ENCODE measurements at places on chromosomes 5 and 9.

- DNase-seq: no peak
Observed at GRCh38 chr9:95107976-95108375, 209.5 kb downstream of the FANCC start.

DNA sequence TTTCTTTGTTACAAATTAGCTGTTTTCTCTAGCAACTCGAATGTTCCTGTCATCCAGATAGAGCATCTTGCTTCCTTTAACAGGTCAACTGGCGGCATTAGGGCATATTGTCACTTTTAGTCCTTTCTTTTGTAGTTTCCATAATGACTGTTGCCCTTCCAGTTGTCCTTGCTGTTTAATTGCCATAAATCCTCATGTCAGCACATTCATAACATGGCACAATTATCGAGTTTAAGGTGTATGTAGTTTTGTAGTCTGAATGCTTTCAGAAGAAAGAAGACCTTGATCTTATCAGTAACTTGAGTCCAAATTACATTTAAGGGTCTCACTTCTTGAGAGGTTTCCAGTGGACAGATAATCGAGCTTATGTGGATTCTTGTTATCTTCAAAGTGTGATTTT, 161.7 kb upstream of the CDH12 start:
- DNase-seq: no peak

- peak; percentile 49 for DNase-seq
Observed at GRCh38 chr5:172943283-172943841, 15.9 kb upstream of the RPL26L1 start.

DNA sequence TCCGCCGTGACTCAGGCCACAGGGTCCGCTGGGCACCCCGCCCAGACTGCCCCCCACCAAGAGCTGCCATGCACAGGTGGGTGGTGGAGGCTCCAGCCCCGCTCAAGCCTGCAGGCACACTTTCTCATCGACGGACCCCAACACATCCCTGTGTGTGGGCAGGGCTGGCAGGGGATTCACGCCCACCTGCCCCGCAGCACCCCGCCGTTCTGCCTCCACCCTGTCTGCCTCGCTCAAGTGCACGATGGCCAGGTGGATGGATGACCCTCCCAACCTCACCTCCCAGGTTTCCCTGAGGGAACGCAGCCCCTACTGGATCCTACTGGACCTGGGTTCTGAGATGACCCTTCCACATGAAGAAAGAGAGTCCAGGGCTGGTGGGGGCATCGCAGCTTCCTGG, 26.1 kb upstream of the FCN1 start:
- DNase-seq: no peak

GRCh38 chr9:101791533-101791932, 53.1 kb upstream of the GRIN3A start:
- DNase-seq: no peak

- no peak for DNase-seq
Observed at GRCh38 chr5:134132372-134133187, 18.1 kb downstream of the TCF7 start.

DNA sequence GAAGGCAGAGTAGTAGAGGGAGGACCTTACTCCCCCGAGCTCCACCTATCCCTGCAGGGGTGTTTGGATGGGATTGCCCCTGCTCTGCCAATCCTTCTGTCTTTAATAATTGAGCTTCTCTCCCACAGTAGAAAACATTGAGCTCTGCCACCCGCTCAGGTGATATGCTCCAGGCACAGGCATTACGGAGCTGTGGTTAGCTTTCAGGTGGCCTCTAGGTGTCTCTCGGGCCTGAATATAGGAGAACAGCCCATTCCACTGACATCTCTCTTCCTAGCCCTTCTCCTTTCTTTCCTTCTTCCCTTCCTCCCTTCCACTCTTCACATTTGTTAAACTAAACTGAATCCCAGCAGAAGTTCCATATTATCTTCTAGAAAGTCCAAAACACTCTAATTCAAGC, 203.4 kb downstream of the SYK start:
- no peak for DNase-seq

GRCh38 chr5:79517601-79518000, 3.7 kb upstream of the HOMER1 start:
- DNase-seq: no peak

DNA sequence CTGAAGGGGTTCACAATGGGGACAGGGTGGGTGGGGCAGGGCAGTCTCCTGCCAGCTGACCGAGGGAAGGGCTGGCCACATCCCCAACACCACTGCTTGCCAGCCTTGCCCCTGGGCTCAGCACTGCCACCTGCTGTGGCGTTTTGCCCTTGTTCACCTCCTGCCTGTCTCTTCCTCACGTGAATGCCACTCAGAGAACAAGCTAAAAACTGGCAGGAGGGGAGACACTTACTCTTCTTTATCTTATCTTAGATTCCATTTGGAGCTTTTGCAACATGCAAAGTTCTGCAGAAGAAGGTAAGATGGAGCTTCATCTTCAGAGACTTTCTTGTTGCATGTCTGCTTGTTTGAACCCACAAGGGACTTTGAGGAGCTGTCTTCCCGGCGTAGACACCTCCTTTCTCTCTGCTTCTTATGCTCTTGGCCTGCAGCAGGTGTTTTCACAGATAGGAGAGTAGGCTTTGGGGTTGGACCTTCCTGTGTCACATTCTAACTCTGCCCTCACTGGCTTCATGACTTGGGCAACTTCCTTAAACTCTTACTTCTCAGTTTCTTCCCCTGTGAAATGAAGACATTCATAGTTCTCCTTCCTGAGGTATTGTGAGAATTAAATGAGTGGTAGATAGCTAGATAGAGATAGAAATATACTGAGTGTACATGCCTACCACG, 4.1 kb downstream of the LRSAM1 start:
- DNase-seq: no peak

DNA sequence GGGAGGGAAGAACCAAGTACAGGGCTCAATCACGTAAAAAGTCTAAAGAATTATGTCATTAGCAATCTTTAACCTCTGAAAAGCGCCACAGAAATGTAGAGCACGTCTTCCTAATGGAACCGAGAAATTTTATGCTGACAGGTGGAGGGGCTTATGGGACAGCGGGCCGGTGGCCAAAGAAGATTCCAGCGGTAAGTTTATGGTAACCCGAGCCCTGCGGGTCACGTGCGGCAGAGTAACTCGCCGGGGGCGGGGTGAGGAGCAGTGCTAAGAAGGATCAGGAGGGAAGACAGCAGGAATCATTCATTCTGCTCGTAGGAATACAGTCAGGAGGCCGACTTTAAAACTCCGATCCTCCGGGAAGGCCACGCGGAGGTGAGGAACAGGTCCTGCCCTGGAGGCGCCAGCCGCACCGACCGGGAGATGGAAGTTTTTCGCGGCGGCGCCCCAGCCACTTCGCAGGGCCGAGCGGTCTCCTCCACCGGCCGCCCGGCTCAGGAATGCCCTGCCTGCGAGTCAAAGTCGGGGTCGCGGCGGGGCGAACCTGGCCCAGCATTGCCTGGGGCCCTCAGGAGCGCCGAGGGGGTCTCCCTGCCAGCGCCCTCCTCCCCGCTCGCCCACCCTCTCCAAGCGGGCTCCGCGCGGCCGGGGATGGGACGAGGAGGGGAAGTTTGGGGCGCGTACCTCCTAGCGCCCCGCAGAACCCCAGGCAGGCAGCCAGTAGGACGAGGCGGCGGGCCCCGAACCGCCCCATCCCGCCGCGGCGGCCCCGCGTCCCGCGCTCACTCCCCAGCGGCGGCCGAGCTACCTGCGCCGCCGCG, 101.8 kb downstream of the ESM1 start:
- peak; percentile 51 for DNase-seq

DNA sequence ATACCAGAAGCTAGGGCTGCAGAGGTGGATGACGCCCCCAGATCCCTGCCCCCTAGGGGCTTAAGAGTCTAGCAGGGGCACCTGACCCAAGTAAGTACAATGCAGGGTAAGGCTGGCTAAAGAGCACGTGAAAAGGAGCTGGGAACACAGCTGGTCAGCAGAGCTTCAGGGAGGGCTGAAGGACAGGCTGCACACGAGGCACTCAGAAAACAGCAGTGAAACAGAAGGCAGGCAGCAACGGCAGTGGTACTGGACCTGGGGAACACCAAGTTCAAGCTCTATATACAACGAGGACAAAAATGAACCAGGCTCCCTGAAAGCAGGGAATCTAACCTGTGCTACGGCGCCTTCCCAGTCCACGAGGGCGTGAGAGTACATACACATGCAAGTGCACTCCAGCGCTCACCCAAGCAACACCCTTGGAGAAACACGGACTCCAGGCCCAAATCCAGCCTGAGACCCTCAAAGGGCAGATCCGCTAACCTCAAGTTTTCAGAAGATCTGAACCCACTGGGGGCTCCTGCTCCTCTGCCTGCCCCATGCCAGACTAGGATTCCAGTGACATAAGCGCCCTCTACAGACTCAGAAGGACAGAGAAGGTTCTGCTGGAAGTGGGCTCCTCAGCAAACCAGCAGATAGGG, 57.4 kb downstream of the PSMB7 start:
- no peak for DNase-seq

DNA sequence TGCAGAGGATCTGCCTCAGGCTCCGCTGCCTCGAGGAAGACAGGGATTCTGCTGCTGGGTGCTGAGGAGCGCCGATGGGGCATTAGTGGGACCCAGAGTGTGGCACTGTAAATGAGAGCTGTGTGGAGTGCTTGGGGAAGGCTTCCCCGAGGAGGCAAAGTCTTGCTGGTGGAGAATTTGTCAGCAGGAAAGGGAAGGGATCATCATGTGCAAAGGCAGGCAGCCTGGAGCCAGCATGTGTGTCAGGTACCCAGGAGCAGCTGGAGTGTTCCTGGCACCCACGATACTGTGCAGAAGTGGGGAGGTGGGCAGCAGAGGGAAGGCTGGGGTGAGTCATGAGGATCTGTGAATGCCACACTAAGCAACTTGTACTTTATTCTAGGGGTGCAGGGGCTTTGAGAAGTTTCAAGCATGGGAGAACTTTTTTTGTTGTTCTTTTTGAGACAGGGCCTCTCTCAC, 12.3 kb downstream of the B4GALT7 start:
- DNase-seq: no peak

DNA sequence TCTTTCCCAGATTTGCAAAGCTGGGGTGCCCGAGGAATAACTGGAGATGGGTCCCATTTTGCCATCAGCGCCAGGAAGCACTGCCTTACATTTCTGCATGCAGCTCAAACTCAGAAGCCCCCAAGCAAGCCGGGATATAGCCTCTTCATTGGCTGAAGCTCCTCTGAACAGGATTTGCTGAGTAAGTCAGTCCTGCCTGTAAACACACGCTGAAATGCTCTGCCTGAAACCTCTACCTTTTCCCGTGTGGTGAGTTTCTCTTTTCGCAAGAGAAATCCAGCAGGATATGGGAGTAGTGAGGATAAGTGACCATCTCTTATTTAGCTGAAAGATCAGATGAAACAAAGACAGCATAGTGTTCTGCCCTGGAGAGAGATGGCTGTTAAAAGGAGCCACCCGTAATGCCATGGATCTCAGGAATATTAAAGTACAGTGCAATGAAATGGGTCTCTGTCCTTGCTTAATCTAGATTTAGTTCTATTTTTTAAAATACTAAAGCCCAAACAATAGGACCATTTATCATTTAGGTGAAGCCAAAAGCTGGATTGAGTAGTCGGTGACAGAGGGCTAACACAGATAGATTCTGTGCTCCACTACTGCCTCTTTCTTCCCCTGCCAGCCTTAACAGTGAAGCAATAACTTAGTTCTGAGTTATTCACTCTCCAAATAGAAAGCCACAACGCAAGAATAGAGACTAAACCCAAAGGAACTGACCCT, 177.5 kb upstream of the PPP2R2B start:
- no peak for DNase-seq

DNA sequence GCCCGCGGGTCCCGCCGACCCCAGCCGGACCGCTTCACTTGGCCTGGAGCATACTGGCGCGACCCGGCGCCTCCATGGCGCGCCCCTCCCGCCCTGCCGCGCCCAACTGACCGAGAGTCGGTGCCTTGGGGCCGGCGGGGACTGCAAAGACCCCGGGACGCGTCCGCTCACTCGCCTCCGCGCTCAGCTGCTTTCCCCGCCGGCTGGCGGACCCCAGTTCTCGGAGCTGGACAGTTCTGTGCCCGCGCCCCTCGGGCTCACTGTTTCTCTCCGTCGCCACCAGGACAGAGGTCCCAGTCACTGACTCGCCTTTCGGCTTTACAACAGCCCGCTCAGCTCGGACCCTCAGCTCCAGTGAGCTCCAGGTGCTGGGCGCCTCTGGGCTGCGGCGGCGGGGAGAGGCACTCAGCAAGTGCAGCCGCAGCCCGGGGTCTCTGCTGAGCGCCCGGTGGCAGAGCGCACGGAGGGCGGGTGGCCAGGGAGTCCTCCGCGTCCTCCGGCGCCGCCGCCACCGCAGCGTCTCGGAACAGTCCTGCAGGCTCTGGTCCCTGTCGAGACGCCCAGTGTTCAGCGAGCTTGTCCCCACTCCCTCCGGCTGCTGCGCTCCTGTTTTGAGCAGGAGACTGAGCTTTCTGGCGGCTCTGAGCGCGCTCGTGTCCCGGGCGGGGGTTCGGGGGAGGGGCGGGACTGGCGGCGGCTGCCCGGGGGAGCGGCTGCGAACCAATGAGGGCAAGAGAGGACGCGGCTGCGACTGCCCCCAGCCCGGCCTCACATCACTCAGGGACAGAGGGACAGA, at the start of gene SMIM32:
TSS of gene SMIM32 (minus strand) at position 637 of the 796 bp plus-strand sequence. CDS start 638 bp downstream, outside the sequence.
- peak; percentile 33 for DNase-seq

GRCh38 chr5:115363879-115364278, 67.4 kb upstream of the CCDC112 start:
- no peak for DNase-seq

- no peak for DNase-seq
Observed at GRCh38 chr9:8371686-8372085, 572.1 kb upstream of the DMAC1 start.

DNA sequence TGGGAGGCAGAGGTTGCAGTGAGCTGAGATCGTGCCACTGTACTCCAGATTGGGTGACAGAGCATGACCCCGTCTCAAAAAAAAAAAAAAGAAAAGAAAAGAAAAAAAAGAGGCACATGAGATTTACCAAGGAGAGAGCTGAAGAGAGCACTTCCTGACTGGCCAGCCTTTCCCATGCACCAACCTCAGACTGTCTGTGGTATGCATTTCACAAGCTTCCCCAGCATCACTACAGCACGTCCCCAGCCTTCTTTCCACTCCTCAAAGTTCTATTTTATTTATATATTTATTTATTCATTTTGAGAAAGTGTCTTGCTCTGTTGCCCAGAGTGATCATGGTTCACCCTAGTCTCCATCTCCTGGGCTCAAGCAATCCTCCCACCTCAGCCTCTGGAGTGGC, 13.6 kb upstream of the FUBP3 start:
- DNase-seq: no peak

DNA sequence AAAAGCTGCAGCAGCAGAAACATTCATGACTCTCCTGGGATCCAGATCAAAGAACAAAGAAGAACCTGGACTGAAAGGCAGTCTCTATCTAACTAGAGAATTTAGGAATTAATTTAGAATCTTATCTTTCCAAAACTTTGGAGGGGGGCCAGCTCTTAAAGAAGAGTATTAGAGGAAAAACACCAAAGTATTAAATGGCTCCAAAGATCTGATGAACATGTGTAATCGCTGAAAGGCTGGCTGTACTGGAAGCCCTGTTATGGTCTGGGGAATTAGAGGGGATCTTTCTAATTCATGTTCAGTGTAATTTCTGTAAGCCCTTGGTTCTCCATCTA, 316.8 kb downstream of the CWC27 start:
- no peak for DNase-seq

All from left lung (tissue), 14 donors.